ENCODE measurements at places on chromosomes 7 and 10.

GRCh38 chr7:27242555-27243339 lies at the start of gene EVX1:
TSS of gene EVX1 (plus strand) at chr7:27242802. CDS start at chr7:27243031, 229 bp downstream.
- no peak for DNase-seq

DNA sequence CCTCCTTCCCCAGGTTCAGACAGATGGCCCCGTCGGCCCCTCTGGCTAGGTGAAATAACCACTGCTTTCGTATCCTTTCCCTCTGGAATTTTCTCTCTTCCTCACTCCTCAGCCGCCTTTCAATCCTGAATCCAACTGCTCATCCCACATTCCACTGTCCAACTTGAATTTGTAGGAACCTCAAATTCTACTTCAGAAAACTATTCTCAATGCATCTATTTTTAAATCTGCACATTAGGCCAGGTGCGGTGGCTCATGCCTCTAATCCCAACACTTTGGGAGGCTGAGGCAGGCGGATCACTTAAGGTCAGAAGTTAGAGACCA lies 78.9 kb downstream of the ITIH5 start:
- no peak for DNase-seq

GRCh38 chr7:87263537-87263936 lies 44.0 kb upstream of the TMEM243 start:
- DNase-seq: no peak

GRCh38 chr10:96511044-96511945 lies 2.4 kb downstream of the TLL2 start:
- peak; percentile 17 for DNase-seq

DNA sequence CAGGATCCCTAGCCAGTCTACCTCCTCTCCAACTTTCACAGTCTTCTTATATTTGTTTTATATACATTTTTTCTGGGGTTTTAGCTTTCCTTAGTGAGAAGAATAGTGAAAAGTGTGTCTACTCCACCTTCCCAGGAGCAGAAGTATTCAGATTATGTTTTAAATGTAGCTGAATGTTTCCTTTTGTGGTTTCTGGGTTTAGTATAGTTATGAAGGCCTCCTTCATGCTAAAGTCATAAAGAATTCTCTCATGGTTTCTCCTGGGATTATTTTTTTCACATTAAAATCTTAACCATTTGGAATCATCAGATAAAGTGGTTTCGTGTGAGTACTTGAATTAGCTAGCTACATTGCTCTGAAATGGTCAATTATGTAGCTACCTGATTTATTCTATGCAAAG lies 50.9 kb downstream of the ANKMY2 start:
- DNase-seq: no peak

- no peak for DNase-seq
Observed at GRCh38 chr10:26797340-26797739, 63.4 kb downstream of the ABI1 start.

GRCh38 chr10:19701427-19702052 lies 114.7 kb upstream of the PLXDC2 start:
- no peak for DNase-seq

DNA sequence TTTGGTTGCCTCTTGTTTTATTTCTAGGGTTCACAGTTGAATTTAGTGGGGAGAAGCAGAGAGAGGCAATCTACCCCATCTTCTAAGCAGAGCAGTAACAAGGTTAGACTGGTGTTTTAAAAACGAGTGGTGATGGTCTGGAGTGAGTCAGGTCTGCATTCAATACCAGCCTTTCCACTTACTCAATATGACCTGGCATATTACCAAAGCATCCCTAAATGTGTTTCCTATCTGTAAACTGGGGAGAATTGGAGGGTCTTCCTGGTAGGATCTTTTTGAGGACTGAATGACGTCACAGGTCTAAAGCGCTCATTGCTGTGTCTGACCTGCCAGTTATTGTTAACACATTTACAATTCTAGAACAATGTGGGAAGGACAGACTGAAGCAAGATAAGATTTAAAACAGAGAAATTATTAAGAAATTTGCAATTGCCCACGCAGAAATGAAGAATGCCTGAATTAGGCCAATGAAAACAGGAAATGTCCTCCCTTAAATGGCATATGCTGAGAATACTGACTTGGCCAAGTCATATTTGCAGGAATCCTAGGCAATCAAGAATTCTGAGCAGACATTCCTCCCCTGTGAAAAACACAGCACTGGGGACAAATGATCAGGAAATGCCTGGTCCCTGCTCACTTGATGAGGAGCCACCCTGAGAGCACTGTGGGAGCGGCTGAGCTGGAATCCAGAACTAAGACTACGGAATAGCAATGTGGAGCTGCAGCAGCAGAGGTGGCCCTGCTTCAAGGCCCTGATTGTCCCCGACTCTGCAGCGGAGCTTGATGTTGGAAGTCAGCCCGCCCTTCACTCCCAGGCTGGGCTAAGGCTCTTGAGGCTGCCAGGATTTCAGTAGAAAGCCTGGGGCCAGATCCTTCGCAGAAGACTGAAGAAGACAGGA lies 184.5 kb upstream of the CXCL12 start:
- DNase-seq: no peak

- no peak for DNase-seq
Observed at GRCh38 chr7:143229054-143229790, 7.4 kb downstream of the TAS2R40 start.

- DNase-seq: no peak
Observed at GRCh38 chr10:15262036-15262713, 93.7 kb upstream of the NMT2 start.

DNA sequence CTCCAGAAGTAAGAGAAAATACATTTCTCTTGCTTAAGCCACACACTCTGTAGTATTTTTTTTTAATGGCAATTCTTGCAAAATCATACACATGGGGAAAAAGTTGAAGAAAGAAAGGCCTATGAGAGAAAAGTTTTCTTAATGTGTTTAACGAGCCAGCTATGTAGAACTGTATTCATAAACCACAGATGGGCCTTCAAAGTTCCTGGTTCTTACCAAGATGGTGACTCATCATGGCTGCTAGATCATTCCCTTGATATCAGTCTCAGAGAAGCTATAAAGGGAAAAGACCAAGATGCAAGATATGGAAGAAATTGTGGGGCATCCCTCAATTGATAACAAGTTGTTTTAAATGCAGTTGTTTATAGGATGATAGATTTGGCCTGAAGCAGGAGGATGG lies 992.7 kb upstream of the MBL2 start:
- no peak for DNase-seq

GRCh38 chr10:121285406-121286196 lies 312.6 kb downstream of the FGFR2 start:
- DNase-seq: peak; percentile 1

GRCh38 chr10:132900211-132900756 lies 42.1 kb downstream of the CFAP46 start:
- no peak for DNase-seq

DNA sequence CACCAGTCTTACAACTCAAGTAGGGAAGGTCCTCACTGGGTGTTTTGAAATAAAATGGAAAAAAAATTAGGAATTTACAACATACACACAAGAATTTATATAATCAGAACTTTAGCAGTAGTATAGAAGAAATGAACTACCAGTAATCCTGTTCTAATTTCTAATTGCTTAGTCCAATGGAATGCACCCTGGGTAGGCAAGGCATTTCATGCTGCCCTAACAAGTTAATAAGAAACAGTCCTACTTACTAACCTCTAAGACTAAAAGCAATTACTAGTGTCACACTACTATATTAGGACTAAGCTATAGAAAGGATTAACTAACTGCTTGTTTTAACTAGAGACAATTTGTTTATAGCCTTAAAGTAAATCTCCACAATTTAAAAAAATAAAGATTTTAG lies 158.1 kb downstream of the BTAF1 start:
- no peak for DNase-seq

- no peak for DNase-seq
Observed at GRCh38 chr7:19111474-19112273, 5.8 kb downstream of the TWIST1 start.

GRCh38 chr10:62806251-62806650 lies 1.7 kb downstream of the ADO start:
- no peak for DNase-seq

DNA sequence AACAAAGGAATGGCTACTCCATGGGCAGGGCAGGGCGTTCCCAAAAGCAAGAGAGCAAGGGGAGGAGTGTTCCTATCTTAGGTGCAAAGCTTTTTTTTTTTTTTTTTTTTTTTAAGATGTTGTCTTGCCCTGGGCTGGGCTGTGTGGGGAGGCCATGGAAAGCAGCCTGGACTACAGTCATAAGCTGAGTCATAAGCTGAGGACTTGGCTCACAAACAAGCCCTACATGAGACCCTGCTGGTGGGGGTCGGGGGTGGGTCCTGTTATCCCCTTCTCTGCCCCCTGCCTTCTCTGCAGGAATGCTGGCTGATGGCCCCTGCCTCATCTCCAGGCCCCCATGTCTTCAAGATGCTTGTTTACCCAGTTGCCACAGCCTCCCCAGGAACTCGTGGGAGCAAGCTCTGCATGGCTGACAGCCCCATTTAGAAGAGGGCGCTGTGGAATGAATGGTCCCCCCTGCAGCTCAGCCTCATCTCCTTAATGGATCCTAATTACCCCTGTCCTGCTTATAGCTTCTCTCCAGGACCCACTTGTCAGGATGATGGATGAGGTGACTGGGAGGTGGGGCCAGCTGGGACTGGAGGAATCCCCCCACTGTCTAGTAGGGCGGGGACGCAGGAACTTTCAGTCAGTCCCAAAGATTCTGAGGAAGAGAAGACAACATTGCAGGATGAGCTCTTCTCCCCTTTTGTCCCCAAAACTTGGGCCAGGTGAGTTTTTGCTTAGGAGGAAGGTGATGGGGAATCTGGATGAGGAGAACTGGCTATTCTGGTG lies 340.8 kb upstream of the PODXL start:
- DNase-seq: no peak

DNA sequence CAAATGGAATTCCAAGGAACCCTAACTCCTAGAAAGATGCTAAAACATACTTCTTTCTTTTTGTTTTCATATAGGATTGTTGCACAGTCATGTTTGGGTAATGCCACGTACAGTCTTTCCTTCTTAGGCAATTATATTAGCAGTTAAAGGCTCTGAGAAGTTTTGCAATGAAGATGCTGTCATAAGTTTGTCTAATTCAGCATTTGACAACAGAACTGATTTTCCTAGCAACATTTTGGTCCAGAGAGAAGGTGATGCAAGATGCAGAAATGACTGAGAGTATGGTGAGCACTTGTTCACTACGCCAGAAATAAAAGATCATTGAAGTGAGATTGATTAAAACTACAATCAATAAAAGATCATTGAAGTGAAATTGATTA lies 184.0 kb upstream of the PLXNA4 start:
- peak; percentile 57 for DNase-seq

Measured in inflammatory macrophage treated with lipopolysaccharide for 4 hours (primary cell).